CD4-positive, alpha-beta T cell treated with Interleukin-6 at 100 ng/mL for 8 hours (primary cell): ENCODE measurements at places on chromosomes 13 and 19.

- DNase-seq = no peak
These were observed 9.0 kb upstream of the DIRAS1 start for GRCh38 chr19:2729943-2730818.

DNA sequence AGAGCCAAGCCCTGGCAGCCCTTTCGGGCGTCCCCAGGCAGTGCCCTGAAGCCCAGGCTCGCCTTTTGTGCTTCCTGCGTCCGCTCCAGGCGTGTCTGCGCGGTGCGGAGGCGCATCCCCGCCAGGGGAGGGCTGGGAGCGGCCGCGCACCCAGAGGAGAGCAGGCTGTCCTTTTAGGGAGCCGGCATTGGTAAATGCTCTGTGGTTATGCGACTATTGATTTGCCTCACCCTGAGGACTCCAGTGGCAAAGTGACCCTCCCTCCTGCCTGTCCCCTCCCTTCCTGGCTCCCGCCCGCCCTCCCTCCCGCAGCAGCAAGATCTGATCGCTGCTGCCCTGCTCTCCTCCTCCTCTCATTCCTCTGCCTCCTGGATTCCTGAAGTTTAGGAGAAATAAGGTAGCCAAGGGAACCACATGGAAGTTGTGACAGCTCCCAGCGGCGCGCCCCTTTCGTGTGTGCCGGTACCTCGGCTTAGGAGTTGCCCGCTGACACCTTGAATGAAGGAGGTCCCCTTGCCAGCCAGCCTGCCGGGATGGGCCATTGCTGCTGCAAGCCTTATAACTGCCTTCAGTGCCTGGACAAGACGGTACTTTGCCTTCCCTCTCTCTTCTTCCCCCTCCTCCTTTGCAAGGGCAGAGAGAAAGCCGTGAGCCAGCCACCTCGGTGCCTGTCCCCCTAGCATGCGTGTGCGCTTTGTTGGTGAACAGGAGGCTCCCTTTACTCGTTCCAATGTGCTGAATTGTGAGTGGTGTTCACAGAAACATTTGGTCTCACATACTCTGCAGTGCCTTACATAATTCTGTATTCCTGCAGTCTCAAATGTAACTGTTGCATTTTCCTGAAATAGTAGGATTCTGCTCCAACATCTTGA is 166.9 kb downstream of the SLC7A1 start:
- DNase-seq = no peak

DNA sequence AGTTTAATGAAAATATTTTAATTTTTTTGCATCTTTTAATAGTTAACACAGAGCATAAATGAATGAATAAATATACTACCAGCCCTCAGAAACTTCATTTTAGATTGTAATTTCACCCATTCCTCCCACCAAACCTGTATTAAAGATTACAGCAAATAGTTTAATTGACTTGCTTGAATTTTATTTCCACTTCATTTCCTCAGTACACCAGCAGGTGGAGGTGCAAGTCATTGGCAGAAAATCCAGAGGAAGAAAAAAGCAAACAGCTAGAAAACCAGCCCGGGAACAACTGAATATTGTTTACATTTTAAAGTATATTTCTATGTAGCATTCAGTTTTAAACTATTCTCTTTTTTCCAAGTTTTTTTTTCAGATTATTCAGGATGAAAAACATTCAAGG is 177.8 kb downstream of the OLFM4 start:
- no peak for DNase-seq

- no peak for DNase-seq
These were observed 124.2 kb downstream of the CACNA1A start for GRCh38 chr19:13381827-13382632.

DNA sequence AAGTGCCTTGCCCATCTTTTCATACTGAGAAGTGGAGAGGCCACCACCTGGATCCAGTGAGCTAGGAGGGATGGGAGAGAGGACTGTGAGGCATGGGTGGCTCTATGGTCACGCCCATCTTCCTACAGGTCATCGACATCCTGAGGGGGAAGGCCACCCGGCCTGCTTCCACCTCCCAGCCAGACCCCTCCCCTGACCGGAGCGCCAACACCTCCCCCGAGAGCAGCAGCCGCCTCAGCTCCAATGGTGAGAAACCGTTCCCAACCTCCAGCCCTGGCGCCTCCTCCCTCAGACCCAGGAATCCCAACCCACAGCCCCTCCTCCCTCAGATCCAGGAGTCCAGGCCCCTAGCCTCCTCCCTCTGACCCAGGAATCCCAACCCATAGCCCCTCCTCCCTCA is 10.1 kb downstream of the BCL3 start:
- DNase-seq = no peak

DNA sequence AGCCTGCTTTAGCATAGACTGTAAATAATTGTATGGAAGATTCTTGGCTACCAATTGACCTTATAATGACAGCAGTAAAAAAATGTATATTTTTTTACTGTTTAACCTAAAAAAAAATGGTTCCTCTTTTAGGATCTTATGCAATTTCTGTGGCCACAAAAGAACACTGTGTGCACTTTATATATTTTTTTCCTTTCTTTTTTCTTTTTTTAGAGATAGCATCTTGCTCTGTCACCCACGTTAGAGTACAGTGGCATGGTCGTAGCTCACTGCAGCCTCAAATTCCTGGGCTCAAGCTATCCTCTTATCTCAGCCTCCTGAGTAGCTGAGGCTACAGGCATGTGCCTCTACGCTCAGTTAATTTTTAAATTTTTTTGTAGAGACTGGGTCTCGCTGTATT is 6.1 kb downstream of the FLT3 start:
- no peak for DNase-seq

- DNase-seq = no peak
These were observed 157.0 kb downstream of the KDM4B start for GRCh38 chr19:5125797-5126497.

GRCh38 chr19:294946-295686 is 3.9 kb upstream of the PLPP2 start:
- DNase-seq = peak; percentile 18

GRCh38 chr13:73876323-73876722 is 257.9 kb downstream of the KLF12 start:
- DNase-seq = no peak

GRCh38 chr13:27077451-27077850 is 94.2 kb downstream of the USP12 start:
- no peak for DNase-seq

GRCh38 chr13:25214491-25215252 is 42.6 kb upstream of the AMER2 start:
- DNase-seq = no peak

DNA sequence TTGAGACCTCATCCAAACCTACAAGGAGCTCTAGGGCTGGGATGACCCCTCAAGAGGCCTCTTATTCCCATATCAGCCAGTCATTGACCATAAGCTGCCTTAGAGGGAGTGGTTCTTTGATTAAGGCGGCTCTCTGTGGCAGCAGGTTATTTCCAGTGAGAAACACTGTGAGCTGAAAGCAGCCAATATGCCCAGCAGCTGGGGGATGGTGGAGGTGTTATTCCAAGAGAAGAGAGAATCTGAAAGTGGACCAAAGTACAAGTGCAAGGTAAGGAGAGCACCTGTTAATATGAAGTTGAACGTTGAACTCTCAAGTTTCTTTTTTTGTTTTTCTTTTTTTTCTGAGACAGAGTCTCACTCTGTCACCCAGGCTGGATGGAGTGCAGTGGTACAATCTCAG is 20.2 kb upstream of the FNDC3A start:
- no peak for DNase-seq

GRCh38 chr13:22801402-22802003 is 379.3 kb upstream of the SGCG start:
- no peak for DNase-seq

GRCh38 chr13:45989607-45990006 is 62.9 kb downstream of the ZC3H13 start:
- DNase-seq = no peak

GRCh38 chr13:113919761-113920559 is 53.9 kb downstream of the C13orf46 start:
- no peak for DNase-seq

- no peak for DNase-seq
These were observed 577.9 kb downstream of the LMO7 start for GRCh38 chr13:76214001-76214400.

DNA sequence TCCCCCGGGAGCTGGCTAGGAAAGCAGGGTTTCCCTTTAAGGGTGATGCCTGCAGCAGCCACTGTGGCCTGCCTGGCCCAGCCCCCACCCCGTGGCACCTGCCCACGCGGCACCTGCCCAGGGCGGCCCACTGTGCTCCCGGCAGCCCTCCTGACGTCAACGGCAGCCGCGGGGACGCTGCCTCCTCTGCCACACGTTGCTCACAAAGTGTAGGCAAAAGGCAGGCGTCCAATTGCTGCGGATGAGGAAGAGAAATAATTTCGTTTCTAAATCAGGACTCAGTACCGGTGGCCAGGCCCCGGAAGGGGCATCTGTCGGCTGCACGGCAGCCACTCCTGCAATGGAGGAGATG is 122.3 kb downstream of the URI1 start:
- no peak for DNase-seq

- no peak for DNase-seq
These were observed 8.0 kb downstream of the TEX101 start for GRCh38 chr19:43422689-43423066.

- DNase-seq = no peak
These were observed 3.2 kb downstream of the MAG start for GRCh38 chr19:35294859-35295791.

GRCh38 chr13:84297251-84297650 is 415.0 kb upstream of the SLITRK1 start:
- DNase-seq = no peak

DNA sequence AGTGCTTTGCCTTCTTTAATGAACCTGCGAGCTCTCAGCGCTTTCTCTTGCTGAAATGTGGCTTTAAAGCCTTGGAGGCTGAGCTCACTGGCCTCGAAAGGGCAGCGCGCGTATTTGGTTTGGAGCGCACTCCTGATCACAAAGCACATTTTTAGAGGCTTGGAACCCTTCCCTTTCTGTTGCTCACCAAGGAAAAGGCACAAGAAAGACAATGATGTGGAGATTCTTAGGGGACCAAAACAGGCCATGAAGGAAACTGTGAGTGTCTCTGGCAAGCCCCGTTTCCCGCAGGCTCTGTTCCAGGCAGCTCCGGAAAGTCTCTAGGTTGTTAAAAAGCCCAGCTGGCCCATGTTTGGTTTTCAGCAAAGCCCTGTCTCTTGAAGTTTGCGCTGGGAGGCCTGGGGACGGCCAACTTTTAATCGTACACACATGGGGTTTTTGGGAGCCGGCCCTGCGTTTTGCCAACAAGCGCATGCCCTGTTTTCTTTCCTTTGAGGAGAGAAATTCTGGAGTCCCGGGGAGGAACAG is 9.4 kb upstream of the SPC24 start:
- no peak for DNase-seq

DNA sequence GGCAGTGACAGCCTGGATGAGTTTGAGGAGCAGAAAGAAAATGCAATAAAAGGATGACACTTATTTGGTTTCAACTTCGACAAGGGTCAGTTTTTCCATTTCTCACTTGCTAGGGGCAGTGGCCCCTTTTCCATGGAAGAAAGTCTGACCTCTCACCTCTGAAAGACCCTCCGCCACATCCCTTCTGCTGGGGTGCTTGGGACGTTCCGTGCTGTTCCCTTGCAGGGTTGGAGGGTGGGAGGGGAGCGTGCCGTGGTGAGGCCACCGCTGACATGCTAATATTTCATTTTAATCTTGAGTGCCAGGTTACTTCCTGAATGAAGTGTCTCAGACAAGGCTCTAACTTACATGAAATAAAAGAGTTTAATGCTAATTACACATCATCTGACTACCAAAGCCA is 5.2 kb upstream of the ZNF536 start:
- no peak for DNase-seq

GRCh38 chr19:19061506-19061905 is 2.3 kb upstream of the SLC25A42 start:
- DNase-seq = no peak

DNA sequence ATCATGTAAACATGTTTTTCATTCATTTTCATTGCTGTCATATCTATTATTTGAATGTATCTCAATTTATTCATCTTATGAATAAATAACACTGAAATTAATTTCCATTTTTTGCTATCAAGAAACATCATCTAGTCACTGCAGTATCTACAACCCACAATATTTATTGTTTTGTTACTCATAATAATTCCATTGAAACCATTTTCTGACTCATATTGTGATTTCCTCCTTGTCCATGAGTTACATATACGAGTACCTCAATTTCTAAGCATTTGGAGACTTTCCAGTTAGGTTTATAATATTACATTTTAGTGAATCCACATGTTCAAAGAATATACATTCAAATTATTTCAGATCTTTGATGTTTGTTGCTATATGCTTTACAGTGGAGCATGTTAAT is 1524.0 kb downstream of the SLITRK1 start:
- no peak for DNase-seq

DNA sequence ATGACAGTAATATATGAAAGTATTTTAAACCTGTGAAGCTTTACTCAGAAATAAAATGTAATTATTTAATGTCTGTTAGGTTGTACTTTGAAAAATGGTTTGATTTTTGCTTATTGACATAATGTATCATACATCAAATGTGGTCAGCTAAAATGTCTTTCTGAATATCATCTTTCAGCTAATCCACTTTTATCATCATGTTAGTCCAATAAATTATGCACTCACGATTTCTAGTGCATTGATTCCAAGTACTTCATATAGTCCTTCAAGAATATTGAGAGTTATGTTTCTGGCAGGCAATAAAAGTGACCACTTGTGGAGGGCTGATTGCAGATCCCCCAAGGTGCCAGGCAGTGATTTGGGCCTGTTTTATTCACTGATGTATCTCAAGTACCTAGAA is 1204.1 kb downstream of the OLFM4 start:
- DNase-seq = no peak

- DNase-seq = no peak
These were observed 8.9 kb downstream of the LGI4 start for GRCh38 chr19:35125749-35126623.

- DNase-seq = no peak
These were observed 195.7 kb downstream of the SPRY2 start for GRCh38 chr13:80145171-80145690.

GRCh38 chr13:98599502-98600328 is 22.8 kb upstream of the STK24 start:
- no peak for DNase-seq

DNA sequence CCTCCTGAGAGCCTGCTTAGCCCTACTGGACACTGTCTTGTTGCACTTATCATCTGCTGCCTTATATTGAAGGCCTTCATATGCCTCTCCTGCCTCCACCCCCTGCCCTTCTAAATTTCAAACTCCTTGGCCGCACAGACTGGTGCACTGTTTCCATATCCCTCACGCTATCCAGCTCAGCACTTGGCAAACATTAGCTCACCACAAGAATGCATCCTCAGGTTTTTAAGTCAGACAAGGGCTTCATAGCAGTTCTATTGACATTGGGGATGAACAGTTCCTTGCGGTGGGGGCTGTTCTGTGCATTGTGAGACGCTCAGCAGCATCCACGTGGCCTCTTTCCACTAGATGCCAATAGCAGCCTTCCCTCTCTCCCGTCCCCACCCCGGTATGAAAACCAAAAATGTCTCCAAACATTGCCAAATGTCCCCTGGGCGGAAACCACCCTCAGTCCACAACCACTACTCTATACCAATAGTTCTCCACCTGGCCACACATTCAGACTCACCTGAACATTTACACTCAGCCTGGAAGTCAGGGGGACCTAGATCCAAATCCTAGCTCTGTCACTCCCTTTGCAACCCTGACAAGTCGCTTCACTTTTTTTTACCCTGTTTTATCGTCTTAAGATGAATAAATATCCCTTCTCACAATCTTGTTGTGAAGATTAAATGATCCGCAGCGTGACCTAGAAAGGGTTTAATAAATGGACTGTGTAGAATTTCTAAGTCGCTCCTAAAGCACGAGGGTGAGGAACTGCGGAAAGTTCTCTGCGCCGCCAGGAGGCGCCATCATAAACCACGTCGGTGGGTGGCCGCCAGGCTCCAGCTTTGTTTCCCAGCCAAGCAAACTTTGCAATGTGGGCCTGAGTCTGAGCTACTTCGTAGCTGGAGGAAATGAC is 3.6 kb upstream of the CEACAM3 start:
- peak; percentile 23 for DNase-seq
